ENCODE measurements at places on chromosomes 12 and 14.

- no peak for DNase-seq
Measured at GRCh38 chr12:11171969-11172675, 1.1 kb downstream of the SMIM10L1 start.

GRCh38 chr12:12563290-12563928, 746 bp upstream of the DUSP16 start:
- peak; percentile 7 for DNase-seq

- no peak for DNase-seq
Measured at GRCh38 chr12:95337146-95337545, 119.5 kb downstream of the VEZT start.

DNA sequence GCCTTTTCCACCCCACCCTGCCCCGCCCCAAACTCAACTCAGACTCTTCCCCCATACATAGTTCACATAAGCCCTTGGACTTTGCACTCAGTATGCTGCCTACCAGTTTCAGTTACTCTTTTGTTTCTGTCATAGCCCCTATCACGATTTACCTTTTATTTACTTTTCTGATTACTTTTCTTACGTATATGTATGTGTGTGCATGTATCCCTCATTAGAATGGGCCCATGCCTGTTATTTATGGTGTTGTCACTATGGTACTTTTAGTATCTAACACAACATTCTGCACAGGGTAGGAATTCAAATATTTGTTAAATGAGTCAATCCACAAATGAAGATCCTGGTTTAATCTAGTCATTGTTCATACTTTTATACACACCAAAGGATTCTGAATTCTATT, 16.5 kb upstream of the LUM start:
- no peak for DNase-seq

DNA sequence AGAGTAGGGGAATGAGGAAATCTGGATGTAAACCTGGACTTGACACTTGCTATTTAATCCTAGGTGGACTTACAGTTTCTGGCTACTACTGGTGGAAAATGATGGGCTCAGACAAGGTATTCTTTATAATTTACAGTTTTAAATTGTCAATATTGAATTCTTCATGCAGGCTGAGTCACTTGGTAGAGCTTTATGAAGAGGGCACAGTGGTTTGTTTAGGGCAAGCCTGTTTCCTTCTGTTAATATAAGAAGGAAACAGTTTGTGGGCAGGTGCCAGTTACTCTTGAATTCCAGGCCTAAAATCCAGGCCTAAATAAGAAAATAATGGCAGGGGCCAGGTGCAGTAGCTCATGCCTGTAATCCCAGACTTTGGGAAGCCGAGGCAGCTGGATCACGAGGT, 355.8 kb upstream of the RGS6 start:
- DNase-seq: no peak

- no peak for DNase-seq
Measured at GRCh38 chr12:46360908-46361666, 11.5 kb downstream of the SLC38A2 start.

GRCh38 chr12:62562846-62563245, 96.2 kb downstream of the MON2 start:
- no peak for DNase-seq

GRCh38 chr14:32078023-32078857, 1.1 kb downstream of the ARHGAP5 start:
- peak; percentile 12 for DNase-seq

DNA sequence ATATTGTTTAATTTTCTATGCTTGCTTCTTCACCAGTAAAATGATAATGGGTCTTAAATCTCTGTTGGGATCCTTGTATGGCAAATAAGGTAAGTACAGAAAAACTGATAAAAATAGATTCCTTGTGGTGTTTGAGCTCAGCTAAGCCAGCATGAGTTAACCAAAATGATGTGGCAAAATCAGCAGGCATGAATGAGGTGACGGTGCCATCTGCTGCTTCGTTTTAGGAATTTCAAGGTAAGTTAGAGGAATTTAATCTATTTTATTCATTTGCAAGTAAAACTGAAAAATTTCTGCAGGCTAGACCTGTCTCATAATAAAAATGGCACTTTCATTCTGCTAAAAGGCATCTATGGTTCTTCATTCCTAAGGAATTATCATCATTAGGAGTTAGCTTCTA, 10.0 kb upstream of the CLEC7A start:
- peak; percentile 34 for DNase-seq

- DNase-seq: no peak
Measured at GRCh38 chr12:25840678-25841465, 117.6 kb upstream of the RASSF8 start.

DNA sequence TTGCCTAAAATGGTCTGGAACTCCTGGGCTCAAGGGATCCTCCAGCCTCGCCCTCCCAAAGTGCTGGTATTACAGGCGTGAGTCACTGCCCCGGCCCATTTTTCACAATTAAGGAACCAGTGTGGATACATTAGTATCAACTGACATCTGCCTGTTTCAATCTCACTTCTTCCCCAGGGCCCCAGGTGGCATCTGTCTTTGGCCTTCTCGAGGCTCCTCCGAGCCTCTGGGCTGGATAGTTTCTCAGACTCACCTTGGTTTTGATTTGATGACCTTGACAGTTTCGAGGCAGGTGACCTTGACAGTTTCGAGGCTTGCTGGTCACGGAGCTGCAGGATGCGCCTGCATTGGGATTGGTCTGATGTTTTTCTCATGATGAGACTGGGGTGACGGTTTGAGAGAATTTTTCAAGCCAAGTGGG, 41.0 kb upstream of the NCOR2 start:
- DNase-seq: no peak

DNA sequence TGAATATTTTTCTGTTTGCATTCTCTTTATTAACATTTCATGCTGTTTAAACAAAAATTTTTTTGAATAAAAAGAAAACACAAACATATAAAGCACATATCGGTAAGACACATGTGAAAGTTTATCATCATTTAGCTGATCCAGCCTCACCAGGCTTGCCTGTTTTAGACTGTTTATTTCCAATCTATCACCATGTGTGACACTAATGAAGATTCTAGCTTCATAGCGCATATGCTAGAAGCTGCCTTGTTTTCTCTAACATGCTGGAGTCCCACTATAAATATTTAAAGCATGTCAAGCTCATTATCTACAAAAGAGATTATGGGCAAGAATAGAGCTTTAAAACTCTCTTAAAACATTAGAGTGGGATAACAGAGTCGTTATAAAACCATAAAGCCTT, 25.4 kb upstream of the ADAMTS20 start:
- no peak for DNase-seq

- peak; percentile 33 for DNase-seq
Measured at GRCh38 chr12:117046011-117046369, 53.2 kb downstream of the TESC start.

DNA sequence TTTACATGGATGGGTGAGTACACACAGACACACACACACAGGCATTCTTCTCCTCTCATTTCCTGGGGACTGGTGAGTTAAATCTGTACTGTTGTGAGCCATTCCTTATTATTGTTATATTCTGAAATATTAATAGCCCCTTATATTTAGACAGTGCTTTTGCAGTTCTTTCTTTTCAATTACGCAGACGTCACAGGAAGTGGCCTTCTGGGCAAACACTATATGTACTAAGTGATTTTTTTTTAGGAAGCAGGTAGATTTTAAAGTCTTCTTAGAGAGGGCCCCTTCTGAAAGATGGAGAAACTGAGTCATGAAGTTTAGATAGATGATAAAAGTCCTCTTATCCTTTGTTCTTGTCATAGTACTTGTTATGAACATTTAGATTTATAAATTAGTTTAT, 1213.6 kb downstream of the VRK1 start:
- DNase-seq: no peak

DNA sequence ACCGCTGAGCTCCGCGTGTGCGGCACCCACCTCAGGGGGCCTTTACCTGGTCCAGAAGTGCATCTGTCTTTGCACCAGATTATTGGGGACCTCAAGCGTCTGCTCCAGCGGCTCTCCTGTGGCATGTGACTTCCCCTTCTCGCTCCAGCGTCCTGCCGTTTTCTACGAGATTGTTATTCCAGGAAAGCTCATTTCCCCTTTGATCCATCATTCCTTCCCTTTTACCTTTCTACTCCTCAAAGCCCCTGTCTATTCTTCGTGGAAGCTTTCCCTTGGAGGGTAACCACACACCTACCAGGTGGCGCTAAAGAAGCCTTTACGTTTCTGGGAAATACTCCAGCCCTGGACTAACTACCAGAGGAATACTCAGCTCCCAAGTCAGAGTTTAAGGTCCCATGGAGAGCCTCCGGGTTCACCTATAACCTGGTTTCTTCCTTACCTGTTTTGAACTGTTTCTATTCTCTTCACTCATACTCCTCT, 1.5 kb downstream of the FKBP4 start:
- no peak for DNase-seq

DNA sequence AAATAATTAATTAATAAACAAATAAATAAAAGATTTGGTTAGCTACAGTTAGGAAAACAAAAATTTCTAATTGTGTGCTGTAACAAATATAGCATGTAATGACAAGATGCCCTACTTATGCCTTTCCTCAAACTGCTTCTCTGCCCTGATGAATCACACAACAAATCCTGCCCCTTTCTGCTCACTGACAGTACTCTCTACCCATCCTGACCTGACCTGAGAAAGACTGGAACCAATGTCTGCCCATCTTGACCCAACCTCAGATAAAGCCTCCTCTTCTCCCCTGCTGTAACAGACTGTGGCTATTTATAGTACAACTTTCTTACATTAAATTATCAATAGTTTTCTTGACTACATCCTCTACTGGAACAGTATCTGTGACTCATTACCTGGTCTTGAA, 43.7 kb downstream of the PPP1R13B start:
- no peak for DNase-seq

DNA sequence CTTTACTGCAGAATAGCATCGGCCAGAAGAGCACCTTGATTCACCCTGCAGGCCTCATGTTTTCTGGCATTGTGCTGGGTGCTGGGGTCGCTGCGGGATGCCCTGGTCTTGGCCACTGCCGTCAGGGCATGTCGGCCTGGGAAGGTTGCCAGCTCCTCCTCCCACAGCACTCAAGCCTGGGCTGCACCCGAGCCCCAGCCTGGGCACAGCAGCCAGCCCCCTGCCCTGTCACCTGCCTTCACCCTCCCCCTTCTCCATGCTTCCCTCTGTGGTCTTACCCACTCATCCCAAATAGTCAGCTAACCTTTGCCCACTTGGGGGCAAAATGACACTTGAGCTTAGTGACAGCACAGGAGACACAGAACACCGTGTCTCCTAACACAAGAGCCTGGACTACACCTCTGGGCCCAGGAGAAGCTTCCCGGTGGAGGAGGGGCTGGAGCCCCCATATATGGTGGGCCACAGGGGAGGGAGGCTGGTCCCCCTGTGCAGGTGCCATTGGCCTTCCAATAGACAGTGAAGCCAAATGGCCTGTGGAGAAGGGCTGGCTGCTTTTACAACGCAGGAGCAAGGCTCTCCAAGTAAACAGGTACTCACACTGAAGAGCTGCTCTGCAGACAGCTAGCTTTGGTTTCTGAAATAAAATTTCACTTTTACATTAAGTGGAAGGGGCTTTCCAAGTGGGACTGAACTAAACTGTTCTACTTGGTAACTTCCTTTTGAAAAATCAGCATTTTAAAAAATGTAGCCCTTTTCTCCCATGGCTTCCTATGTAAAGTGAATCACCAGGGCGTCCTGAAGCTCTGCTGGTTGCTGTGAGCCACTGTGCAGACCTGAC, 51.2 kb upstream of the AMN start:
- no peak for DNase-seq

- DNase-seq: no peak
Measured at GRCh38 chr12:105273601-105274000, 37.6 kb upstream of the APPL2 start.

- no peak for DNase-seq
Measured at GRCh38 chr12:124916374-124917134, 2.1 kb upstream of the UBC start.

GRCh38 chr12:42992826-42993225, 403.3 kb upstream of the PRICKLE1 start:
- no peak for DNase-seq

- DNase-seq: no peak
Measured at GRCh38 chr14:100617410-100618317, 30.4 kb upstream of the BEGAIN start.

GRCh38 chr14:90612801-90613200, 203.4 kb downstream of the TTC7B start:
- no peak for DNase-seq

DNA sequence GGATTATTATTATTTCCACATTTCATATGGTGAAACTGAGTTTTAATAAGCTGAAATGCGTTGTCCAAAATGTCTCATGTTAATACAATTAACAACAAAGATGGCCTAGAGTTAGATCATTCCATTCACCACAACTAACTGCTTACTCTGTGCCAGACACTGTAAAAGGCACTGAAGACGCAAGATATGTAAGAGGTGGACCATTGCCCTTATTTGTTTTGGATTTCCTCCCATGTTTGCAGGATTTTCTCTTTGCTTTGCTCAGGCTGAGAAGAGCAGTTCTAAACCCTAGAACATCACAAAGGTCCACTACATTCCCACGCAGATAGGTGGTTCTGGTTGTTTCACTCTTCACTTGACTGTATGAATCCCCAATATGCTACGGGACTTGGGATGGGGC, 324.4 kb upstream of the KITLG start:
- no peak for DNase-seq

GRCh38 chr12:131795690-131796410, 32.3 kb upstream of the MMP17 start:
- DNase-seq: no peak

DNA sequence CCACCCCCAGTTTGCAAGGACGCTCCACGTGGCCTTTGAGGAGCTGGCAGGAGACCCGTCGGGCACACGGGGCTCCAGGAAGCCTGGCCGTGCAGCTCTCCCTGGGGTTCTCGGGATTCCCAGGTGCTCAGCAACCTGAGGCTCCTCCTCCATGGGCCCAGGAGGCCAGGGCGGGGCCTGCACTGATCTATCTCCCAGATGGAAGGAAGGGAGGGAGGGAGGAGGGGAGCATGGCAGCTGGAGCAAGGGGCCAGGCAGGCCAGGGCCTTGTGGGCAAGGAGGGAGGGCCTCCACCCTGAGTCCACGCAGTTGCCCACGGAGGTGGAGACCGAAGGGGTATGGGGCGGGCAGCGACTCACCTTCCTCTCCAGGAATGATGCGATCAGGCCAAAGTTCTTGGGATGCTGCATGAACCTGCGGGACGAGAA, 127.3 kb downstream of the RFLNA start:
- no peak for DNase-seq

DNA sequence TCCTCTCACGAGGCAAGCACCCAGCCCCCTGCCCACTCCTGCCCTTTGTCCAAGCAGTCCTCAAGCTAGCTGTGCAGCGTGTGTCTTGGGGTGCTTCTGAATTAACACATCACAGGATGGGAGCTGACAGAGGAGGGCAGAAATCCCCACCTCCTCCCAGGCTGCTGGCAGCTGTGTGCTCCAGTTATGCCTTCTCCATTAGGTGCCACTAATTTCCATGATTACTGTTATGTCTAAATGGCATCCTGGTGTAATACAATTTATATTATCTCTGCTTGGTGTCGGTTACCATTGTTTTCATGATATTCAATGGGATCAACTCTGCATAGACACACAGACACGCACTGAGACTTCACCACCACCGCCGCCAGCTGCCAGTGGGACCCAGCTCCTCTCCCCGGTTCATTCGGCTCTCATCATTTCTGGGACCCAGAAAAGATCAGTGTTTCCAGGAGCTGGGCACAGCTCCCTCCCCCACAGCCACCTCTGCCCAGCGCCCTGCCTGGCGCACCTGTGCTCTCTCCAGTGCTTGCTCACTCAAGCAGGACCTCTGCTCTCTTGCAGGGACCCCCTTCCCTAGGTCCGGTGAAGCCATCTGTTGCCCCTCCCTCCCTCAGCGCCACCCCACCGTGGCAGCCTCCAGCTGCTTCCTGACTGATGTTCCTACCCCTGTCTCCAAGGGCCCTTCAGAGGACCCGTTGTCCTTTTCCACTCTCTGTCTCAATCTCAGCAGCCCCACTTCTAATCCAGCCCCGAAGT, 167.5 kb upstream of the FKBP4 start:
- no peak for DNase-seq

- no peak for DNase-seq
Measured at GRCh38 chr12:91896286-91897024, 249.2 kb downstream of the BTG1 start.

All from nephron progenitor cell (in vitro differentiated cells).